Inflammatory macrophage (primary cell): ENCODE measurements at places on chromosomes 12 and 14.

GRCh38 chr14:77590845-77591485 lies 25.5 kb downstream of the SPTLC2 start:
- peak; percentile 20 for DNase-seq

DNA sequence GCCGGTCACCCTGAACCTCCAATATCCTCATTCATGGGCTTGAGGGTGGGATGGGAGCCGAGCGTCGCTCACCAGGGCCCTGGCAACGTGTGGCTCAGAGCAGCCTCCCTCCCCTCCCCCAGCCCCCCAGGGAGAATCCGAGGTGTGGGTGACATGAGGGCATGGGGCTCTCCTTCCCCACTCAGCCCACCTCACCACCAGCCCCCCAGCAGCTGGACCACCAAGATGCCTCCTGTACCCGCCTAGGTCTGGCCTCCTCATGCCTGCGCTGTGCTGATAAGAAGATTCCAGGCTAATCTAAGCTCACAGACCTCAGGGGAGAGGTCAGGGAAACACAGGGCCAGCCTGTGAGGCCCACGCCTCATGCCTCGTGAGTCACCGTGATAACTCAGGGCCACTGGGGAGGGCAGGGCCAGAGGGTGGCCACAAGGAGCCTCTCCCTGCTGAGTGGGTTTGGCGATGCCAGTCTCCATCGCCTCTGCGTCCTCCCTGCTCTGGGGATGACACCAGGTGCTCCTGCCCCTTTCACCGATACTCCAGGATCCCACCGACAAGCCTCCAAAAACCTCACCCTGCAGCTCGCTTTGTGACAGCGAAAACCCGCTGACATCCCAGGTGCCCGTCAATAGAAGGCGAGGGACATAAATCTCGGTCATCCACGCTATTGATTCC lies 56.9 kb downstream of the TESC start:
- DNase-seq, result peak; percentile 12

DNA sequence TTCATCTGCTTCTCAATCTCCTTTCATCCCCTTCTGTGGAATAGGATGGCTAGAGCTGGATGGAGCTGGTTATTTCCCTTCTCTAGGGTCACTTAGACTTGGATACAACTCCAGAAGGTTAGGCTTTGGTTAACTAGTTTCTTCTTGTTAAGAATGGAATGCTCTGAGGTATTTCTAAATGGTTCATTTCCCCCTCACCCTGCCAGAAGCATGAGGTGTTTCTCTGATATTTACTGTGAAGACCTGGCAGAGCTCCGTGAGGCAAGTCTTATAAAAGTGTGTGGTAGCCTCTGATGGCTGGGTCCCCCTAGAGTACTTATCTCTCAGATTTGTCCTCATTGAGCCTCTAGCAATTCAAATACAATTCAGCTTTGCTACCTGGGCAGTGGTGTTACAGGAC lies 207.9 kb downstream of the SLC16A7 start:
- DNase-seq, result no peak

GRCh38 chr14:103442288-103442687 lies 57.1 kb downstream of the MARK3 start:
- DNase-seq, result no peak

DNA sequence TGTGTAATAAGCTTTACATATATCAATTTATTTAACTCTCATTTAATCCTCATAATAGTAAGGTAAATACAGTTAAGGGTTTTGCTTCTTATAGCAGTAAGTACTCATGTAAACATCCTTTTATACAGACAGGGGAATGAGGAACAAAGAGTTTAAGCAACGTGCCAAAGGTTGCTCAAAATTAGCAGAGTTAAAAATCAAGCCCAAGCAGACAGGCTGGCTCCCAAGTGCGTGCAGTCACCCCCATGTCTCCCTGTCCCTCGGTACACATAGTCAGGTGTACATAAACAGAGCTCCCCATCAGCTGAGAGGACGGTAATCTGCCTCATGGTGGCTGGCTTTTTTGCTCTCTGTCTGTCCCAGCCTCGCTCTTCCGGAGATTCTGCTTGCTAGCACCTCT lies 126.4 kb downstream of the DERA start:
- DNase-seq, result no peak

GRCh38 chr12:46181465-46181864 lies 87.4 kb downstream of the SLC38A1 start:
- no peak for DNase-seq

GRCh38 chr12:107618106-107618505 lies 67.5 kb upstream of the PWP1 start:
- DNase-seq, result no peak

GRCh38 chr14:47490353-47490752 lies 185.1 kb downstream of the MDGA2 start:
- no peak for DNase-seq

DNA sequence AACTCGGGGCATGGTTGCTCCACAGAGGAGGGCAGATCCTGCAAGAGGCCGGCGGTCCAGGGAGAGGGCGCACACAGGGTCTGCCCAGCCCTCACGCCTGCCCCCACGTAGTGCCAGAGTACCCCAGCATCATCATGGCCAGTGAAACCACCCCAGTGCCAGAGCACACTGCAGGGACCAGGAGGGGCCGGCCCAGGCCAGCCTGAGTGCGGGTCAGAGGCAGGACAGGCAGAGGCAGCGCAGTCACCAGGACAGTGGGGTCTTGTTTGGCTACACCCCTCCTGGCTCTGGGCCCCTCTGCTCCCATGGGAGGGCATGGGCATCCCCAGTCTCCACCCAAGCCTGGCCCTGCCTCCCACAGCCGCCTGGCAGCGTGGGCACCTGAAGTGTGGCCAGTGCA lies 34.7 kb downstream of the LRCOL1 start:
- DNase-seq, result no peak

DNA sequence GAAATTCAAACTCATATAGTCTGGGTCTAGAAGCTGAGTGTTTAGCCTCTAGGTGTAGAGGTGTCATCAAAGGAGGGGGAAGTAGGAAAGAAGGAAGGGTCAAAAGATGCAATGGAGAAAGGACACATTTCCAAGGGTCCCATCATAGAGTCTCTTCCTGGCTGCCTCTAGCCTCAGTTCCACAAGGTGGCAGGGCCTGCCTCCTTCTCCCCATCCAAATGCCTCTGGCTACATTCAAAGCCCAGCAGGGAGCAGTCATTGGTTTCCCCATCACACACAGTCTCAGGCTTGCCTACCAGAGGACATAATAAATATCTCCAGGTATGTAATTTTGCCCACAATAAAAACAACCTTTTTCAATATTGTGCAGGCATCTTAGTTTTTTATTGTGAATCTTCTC lies 2.1 kb upstream of the CCT2 start:
- DNase-seq, result no peak

GRCh38 chr14:102935756-102936155 lies 13.3 kb downstream of the AMN start:
- DNase-seq, result no peak

- no peak for DNase-seq
Measured at GRCh38 chr12:119145367-119145766, 33.4 kb upstream of the HSPB8 start.

DNA sequence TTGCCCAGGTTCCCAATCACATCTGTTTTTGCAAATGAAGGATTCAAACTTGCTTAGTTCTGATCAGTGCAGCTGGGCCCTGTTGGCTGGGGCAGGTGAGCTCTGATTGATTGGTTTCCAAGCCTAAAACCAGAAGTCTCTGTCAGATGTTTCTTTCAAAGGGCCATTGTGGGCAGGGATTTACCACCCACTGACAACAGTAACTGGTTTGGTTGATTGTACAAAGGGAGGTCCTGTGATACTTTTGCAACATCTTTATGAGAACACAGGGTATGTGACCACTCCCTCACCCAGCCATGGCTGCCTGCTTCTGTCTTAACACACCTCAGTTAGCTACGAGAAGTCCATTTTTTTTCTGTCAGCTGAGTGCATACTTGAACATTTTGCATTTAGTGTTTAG lies 184.1 kb downstream of the FLRT2 start:
- peak; percentile 24 for DNase-seq

DNA sequence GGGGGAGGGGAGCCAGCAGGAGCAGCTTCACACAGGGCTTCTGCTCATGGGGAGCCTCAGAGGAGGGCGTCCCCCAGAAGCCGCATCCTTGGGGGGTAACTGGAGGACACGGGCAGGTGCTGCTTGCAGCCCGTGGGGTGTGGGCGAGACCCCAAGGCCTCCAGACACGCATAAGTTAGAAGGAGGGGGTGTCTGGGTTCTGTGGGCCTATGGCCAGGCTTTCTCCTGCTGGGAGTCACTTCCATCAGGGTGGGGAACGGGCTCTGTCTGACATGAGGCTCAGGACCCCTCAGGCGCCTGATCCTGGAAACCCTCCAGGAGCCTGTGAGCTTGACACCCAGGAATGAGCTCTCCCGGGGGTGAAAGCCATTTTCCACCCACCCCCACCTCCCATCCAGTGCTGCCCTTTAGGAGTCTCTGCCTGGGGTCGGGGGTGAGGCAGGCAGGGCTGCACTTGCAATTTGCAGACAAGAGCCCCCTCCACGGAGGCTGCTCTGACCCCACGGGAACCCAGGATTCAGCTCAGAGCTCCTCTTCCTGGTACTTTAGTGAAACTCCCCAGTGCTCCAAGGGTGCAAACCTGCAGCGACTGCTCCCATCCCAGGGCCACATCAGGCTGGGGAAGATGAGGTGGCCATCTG lies 325.7 kb downstream of the ADGRD1 start:
- DNase-seq, result no peak

GRCh38 chr12:57497223-57498131 lies 9.6 kb downstream of the MARS1 start:
- DNase-seq, result no peak

DNA sequence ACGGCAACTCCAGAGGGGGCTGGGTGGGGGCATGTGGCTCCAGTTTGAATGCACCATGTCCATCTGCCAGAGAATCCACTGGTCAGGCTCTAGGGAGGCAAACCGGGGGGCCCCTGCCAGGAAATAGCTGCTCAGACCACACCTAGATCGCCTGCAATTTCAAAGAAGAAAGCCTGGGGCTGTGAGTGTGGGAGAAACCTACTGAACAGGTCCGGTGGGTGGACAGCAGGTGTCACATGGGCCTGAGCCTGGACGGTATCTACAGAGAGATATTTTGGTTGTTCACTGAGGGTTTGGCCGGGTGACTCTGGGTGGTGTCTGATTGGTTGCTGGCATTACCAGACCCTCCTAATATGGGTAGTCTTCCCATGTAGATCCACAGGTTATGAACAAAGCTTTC lies 32.0 kb downstream of the DAO start:
- no peak for DNase-seq

GRCh38 chr14:77498984-77499527 lies 440 bp upstream of the ISM2 start:
- DNase-seq, result no peak

DNA sequence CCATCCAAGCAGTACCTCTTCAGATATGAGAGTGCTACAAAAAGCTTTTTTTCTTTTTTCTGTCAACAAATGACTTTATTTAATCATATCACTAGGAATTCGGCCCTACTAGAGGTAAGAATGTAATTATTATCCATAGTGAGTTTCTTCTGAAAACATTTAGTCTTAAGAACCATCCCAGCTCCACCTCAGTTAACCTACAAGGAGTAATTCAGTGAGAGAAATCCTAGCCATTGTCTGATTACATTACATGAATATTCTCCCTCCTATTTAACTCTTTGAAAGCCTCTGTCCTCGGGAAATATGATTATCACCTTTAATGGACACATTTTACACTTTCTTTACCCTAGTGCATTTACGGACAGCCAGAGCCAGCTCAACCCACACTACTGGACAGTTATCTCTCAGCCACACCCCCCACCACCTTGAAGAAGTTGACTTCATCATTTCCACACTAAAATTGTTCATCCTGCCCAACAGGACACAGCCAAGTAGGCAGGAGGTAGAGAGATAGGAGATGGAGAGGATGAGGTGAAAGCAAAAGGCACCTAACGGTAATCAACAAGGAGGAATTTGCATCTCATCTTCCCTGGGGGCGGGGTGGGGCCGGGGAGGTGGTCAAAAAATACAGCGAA lies 1.3 kb downstream of the PPFIA2 start:
- no peak for DNase-seq

- DNase-seq, result no peak
Measured at GRCh38 chr12:48985475-48985897, 7.4 kb downstream of the WNT1 start.

DNA sequence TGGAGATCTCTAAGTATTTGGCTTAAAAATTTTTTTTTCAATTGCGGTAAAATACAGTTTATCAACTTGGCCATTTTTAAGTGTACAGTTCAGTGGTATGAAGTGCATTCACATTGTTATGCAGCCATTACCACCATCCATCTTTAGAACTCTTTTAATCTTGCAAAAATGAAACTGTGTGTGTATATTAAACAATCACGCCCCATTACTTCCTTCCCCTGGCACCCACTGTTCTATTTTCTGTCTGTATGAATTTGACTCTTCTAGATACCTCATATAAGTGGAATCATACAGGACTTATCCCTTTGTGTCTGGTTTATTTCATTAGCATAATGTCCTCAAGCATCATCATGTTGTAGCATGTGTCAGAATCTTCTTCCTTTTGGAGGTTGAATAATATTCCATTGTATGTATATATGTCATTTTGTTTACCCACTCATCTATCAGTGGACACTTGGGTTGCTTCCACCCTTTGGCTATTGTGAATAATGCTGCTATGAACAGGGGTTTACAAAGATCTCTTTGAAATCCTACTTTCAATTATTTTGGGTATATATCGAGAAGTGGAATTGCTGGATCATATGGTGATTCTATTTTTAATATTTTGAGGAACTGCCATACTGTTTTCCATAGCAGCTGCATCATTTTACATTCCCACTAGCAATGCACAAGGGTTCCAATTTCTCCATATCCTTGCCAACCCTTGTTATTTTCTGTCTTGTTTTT lies 62.9 kb downstream of the SAMD4A start:
- DNase-seq, result no peak

DNA sequence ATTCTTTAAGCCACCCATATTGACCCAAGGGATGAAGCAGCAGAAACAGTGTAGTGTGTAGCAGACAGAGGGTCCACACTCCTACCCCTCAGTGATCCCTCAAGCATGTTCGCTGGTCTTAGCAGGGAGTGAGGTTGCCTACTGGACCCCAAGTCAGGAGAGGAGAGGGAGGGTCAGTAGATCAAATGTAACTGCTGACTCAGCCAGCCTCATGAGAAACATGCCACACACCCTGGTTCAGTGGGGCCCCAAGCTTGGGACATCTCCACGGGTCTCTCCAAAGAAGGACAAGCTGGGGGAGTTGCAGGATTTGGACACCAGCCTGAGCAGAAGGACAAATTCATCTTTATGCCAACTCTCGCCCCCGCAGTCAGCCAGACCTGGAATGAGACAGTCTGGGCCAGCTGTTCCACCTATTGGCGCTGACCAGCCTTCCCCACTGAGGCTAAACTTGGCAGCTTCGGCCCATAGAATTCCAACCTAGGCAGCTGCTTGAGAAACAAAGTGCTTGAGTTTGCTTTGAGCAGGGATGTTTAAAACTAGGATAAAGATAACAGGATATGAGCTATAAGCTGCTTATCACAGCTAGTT lies 66.0 kb upstream of the ACTN1 start:
- DNase-seq, result no peak

- DNase-seq, result no peak
Measured at GRCh38 chr12:116537101-116537904, 21.9 kb upstream of the MAP1LC3B2 start.
